Stromal cell of bone marrow (primary cell): ENCODE measurements at places on chromosomes 3 and 15.
A peak's percentile ranks its signal among the peaks of the same experiment; 100 is the strongest.

- no peak for DNase-seq
These were observed 427.6 kb upstream of the SEMA6D start for GRCh38 chr15:47289656-47290055.

- DNase-seq = no peak
These were observed 38.3 kb downstream of the RSRC1 start for GRCh38 chr3:158148218-158148617.

DNA sequence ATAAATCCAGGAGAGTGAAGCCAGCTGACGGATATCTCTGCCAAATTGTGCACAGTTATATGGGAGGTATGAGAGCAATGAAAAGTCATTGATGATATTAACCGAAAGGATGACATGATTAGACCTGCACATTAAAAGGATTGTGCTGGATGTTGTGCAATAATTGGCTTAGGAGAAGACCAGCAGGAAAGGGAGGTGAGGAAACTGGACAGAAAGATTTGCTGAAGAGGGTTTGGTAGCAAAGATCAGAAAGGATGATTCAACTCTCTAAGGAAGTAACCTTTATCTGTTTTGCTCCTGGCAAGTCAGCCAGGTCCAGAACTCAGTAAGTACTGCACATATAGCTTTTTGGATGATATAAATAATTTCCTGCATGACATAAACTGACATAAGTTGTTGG lies 704.7 kb downstream of the GRM7 start:
- DNase-seq = no peak

- DNase-seq = no peak
These were observed at the start of gene CSPG5 for GRCh38 chr3:47578691-47579632. Gene CSPG5, minus strand, starts transcription at chr3:47578865. Its CDS starts 172 bp downstream, at chr3:47578693.

GRCh38 chr3:56787258-56787775 lies 14.4 kb downstream of the ARHGEF3 start:
- DNase-seq = no peak

GRCh38 chr3:126472277-126473006 lies 3.2 kb downstream of the ZXDC start:
- DNase-seq = peak; percentile 87

DNA sequence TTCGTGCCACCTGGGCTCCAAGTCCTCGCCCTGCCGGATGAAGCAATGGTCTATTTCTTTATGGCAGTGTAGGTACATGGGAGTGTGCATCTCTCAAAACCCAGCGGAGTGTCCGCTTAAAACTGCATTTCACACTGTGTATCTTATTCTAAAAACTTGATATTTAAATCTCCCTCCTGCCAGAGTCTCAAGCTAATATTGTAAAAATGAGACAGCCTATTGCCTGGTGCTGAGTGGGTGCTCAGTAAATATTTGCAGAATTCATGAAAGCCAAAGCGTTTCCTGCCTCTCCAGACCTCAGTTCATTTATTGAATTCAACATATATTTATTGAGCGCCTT lies 330 bp upstream of the TBC1D2B start:
- no peak for DNase-seq

- peak; percentile 14 for DNase-seq
These were observed 249.9 kb downstream of the ROBO1 start for GRCh38 chr3:79517766-79518413.

- peak; percentile 9 for DNase-seq
These were observed 220.7 kb upstream of the DNAJC19 start for GRCh38 chr3:181210275-181210674.
